ENCODE measurements at places on chromosomes 7 and 10.

DNA sequence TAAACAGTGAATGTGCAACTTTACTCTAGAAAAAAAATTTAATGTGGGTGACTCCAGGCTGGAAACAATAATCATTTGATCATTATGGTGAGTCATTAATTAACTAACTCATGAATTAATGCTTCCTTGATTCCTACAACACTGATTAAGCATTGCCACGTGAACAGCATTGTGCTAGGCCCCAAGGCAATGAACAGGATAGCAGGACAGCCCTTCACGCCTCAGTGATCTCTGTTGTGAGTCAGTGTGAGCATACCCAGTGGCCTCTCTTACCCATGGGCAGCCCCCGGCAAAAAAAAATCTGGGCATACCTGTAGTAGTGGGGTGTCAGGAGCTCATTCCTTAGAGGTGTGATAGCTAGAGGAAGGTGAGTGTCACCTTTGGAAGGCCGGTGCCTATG, 76.0 kb downstream of the DENND2A start:
- DNase-seq: no peak

- DNase-seq: no peak
Measured at GRCh38 chr7:158446706-158447105, 140.9 kb downstream of the PTPRN2 start.

DNA sequence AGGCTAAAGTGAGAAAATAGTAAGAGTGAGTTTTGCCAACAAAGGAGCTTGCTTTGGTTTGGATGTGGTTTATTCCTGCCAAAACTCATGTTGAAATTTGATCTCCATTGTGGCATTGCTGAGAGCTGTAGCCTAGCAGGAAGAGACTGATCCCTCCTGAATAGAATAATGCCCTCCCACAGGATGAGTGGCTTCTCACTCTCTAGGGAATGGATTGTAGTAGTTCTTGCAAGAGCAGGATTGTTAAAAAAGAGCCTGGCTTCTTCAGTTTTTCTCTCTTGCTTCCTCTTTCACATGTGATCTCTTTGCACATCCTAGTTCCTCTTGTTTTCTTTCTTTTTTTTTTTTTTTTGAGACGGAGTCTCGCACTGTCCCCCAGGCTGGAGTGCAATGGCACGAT, 34.4 kb downstream of the ASAH2 start:
- no peak for DNase-seq

DNA sequence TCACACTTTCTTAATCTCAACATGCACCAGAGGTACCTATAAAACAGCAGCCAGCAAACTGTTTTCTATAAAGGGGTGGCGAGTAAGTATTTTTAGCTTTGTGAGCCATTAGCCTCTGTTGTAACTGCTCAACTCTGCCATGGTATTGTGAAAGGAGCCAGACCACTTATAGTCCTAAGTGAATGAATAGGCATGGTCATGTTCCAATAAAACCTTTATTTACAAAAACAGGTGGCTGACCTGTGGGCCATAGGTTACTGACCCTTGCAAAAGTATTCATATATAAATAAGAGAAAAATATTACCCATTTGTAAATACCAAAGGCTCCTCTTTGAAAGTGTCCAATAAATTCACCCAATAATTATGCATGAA, 50.3 kb downstream of the ICA1 start:
- no peak for DNase-seq

- no peak for DNase-seq
Measured at GRCh38 chr7:33459340-33459751, 330.0 kb downstream of the BBS9 start.

- DNase-seq: no peak
Measured at GRCh38 chr7:457814-458510, 61.7 kb downstream of the PDGFA start.

GRCh38 chr7:11428877-11429581, 403.0 kb downstream of the THSD7A start:
- no peak for DNase-seq

DNA sequence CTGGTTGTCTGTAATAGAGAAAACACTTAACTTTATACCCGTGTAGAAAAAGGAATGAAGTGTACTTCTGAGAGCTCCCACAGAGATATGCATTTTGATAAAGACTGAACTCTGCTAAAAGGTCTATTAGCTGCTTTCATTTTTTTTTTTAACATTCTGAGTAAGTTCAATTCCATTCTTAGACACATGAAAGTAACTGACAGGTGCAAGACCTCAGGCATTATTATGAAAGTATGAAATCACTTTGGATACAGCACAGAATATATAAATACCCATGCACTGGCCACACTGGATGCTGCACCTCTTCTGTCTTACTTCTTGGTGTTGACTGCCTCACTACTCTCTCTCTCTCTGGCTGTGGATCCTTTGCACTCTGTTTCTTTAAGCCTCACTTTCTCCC, 46.2 kb downstream of the VWDE start:
- DNase-seq: no peak

- no peak for DNase-seq
Measured at GRCh38 chr10:3421537-3422257, 249.1 kb upstream of the PITRM1 start.

DNA sequence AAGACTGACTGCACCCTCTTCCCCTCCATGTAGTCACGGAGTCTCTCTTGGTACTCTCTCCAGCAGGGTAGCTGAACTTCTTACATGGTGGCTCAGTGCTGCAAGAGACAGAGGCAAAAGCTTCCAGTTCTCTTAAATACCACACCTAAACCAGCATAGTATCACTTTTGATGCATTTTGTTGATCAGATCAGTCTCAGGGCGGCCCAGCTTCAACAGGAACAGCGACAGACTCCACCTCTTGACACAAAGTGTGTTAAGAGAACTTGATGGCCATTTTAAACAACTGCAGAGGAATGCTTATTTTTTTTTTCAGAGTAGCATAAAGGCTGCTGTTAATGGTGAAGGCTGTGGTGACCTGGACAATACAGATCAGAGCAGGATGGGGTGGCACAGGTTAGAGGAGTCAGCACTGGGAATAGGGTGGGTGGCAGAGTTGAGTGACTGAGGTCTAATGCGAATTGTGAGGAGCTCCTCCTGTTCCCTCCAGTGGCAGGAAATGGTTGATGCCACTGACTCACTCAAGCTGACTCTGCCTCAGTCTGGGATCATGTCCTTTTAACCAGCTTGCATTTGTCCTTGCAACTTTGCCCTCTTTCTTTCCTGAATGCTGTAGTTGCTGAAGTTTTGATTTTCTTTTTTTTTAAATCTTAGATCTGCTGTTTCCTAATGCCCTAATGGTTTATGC, 17.3 kb downstream of the MGAM start:
- DNase-seq: no peak

GRCh38 chr7:54705436-54705835, 53.6 kb downstream of the SEC61G start:
- DNase-seq: no peak

- no peak for DNase-seq
Measured at GRCh38 chr7:42928754-42929153, 3.2 kb downstream of the PSMA2 start.

DNA sequence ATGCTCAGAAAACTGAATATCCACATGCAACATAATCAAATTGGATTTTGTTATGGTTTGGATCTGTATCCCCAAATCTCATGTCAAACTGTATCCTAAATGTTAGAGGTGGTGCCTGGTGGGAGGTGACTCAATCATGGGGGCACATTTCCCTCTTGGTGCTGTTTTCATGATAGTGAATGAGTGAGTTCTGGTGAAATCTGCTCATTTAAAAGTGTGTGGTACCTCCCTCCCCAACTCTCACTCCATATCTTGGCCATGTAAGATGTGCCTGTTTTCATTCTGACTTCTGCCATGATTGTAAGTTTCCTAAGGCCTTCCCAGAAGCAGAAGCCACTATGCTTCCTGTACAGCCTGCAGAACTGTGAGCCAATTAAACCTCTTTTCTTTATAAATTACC, 239.6 kb upstream of the KLF14 start:
- DNase-seq: no peak

DNA sequence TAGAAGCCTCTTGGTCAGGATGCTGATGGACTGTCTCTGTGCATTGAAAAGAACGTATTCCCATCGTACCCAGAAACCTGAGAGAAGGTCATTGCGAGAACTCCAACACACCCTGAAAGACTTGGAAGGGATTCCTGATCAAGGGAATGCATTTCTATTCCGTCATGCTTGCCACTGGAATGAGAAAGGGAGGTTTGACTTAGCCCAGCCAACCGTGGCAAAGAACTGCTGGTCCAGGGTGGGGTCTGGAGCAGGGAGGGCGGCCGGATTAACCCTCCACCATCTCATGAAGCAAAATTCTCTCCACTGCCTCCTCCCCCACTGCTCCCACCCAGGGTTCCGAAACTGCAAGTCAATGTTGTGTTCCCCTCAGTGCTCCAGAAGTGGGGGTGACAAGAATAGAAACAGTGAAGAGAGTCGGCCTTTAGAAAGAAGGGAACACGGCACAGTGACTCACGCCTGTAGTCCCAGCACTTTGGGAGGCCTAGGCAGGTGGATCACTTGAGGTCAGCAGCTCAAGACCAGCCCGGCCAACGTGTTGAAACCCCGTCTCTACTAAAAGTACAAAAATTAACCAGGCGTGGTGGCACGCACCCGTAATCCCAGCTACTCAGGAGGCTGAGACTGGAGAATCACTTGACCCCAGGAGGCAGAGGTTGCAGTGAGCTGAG, 137.5 kb upstream of the MGMT start:
- no peak for DNase-seq

- no peak for DNase-seq
Measured at GRCh38 chr10:132391676-132392020, 5.4 kb upstream of the PWWP2B start.

DNA sequence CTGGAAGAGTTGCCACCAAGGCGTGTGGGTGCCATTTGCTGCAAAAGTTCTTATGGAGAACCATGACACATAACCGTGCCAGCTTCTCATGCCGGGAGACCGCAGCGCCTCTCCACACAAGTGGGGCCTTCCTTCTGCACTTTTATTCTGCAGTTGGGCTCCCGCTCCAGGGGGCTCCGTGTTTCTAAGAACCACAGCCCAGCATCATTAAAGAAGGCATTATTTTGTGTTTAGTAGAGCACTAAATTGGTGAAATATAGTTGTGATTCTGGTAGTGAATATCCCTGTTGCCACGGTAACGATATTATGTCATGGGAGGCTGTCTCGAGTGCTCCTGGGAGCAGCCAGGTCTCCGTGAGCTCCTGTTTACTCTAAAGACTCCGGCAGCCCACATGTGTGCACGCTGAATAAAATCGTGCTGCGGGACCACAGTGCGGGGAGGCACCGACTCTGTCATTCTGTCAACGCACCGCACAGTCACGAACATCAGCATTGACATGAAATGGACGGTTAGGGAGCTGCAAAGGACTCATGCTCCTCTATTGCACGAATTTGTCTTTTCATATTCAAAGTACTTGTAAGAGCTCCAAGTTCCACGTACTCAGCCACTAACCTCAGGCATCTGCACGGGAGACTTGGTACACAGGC, 68.8 kb upstream of the PITRM1 start:
- DNase-seq: no peak

- no peak for DNase-seq
Measured at GRCh38 chr10:120462018-120462682, 5.1 kb downstream of the PLPP4 start.

GRCh38 chr7:8628656-8629055, 195.2 kb downstream of the NXPH1 start:
- DNase-seq: no peak

GRCh38 chr7:94284104-94284503, 110.6 kb upstream of the COL1A2 start:
- no peak for DNase-seq

GRCh38 chr10:112363696-112364688, 9.9 kb upstream of the ACSL5 start:
- no peak for DNase-seq

- no peak for DNase-seq
Measured at GRCh38 chr10:14820010-14820774, 17.6 kb downstream of the CDNF start.

GRCh38 chr7:73908123-73908611, 47.2 kb downstream of the TMEM270 start:
- no peak for DNase-seq

DNA sequence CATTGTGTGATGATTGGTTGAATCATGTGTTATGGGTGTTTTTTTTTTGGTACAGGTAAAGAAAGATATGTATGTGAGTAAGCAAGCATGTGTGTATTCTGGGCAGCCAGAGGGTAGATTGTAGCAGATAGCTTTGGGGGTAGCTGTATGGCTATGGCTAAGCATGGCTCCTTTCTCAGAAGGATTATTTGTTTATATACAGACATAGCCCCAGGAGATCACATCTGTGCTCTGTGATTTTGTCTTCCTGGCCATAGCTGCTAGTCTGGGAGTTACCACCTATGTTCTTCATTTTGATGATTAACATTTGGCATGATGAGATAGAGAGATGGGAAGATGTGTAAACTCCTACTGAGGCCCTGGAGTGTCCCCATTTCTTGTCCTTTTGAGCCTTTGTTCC, 23.2 kb upstream of the ICA1 start:
- no peak for DNase-seq

DNA sequence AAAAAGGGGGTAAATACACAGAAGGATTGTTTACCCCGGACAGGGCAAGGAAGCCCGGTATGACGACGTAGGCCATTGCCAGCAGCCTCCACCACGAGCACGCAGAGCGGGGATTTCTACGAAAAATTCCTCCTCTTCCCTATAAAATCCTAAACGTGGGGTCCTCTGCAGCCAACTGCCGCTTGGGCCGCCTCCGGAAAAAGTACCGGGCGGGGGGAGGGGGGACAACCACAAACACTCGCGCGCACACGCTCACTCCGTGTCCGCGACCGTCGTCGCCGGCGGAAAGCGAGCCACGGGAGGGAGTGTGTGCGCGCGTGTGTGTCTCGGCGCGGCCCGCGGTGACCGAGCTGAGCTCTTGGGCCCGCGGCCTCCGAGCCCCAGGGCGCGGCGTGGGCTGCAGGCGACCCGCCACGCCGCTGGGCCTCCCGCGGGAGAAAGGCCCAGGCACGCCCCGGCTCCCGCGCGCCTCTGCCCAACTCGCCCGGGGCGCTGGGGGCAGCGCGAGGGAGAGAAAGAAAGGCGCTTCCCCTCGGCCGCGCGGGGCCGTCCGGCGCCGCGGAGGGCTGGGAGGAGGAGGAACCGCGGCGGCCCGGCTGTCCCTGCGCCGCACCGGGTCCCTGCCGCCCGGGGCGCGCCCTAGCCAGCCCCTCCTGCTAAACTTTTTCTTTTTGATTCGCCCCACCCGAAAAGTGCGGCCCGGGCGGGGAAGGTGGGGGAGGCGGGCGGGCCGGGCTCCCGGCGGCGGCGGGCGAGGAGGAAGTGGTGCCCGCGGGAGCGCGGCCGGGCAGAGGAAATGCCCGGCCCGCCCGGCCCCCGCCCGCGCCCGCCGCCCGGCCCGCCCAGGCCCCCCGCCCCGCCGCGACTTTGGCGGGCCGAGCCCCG, 1.5 kb downstream of the CTBP2 start:
- DNase-seq: no peak

DNA sequence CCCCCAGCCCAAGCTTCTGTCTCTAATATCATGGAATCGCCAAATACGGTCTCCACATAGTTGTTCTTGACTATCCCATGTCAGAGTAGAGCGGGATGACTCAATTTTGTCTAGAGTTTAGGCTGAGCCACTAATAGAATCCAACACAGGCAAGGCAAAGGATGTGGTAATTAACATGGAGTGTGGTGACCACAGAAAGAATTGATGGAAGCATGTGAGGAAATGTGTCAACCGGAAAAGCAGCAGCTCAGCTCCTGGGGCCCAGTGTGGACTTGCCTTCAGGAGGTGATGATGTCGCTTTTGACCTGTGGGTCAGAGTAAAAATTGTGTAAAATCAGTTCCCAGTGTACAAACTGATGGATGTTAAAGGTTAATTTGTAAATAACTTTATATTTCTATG, 139.3 kb upstream of the KLF6 start:
- DNase-seq: no peak

Data from stimulated activated CD8-positive, alpha-beta memory T cell treated with anti-CD3 and anti-CD28 coated beads, Interleukin-4, amount 100 ng/mL, for 48 hours (primary cell).